GM12864 (cell line): ENCODE measurements at places on chromosomes 1 and 21.

- DNase-seq, result no peak
Observed at GRCh38 chr1:163826500-163826899, 504.7 kb downstream of the NUF2 start.

GRCh38 chr21:16496609-16497008 is 766.8 kb downstream of the USP25 start:
- DNase-seq, result no peak

GRCh38 chr1:121418369-121419049 is 233.7 kb downstream of the SRGAP2C start:
- no peak for DNase-seq

DNA sequence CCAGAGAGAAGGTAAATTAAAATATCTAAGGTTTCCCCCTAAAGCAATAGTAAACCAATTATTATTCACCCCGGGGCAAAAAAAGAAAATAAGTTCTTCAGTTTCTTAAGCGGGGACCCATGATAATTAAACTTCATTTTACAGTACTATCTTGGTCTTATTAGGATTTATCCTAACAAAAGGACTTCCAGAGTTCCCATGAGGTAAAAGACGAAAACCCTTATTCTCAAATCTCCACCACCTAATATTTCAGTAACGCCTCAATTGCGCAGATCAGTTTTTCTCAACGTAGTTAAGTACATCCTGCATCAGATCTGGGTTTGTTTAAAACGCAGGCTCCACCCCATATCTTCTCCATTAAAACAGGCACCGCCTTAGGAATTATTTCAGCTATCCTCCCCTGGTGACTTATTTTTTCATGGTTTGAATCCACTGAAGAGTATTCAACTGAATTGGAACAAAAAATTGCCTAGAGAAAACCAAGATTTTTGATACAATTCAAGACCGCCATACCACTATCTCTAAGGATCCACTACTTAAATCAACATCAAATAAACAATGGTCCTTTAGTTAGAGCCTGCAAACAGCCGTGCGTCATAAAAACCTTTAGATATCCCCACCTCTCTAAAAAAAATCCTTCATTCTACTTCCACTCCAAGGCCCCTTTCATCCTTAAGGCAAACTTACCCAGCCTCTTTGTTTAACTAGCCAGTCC is 1.7 kb downstream of the MCL1 start:
- no peak for DNase-seq

GRCh38 chr1:108715932-108716331 is 3.2 kb downstream of the FNDC7 start:
- DNase-seq, result no peak

DNA sequence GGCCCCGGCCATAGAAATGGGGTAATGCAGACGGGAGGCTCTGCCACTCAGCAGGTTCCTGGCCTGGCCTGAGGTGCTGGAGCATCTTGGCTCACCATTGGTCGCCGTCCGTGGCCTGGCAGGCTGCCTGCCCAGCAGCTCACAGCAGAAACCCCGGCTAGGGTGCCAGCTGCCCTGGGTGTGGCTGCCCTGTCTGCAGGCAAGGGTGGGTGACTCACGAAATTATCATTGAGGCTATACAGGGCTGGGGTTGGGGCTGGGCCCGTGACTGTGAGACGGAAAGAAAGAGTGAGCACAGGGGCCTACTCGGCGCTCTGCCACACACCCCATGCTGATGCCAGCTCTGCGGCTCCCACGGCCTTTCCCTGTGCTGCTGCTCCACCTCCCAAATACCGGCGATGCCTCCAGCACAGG is 8.0 kb upstream of the PKP1 start:
- no peak for DNase-seq

DNA sequence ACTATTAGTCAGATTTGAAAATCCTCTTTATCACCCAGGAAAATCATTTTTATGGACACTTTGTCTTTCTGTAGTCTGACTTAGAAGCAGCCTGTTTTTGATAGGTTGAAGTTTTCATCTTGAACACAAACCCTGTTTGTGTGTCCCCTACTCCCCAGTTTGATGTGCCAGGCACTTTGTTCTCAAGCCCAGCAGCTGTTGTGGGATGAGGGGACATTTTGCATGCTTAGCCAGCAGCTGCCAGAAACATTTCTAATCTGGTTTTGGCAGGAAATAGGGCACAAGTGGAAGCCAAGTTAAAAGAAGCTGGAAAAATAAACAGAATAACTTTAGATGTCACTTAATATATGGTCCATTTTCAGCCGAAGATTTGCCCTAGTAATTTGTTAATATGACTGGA is 29.9 kb downstream of the ACTN2 start:
- no peak for DNase-seq

DNA sequence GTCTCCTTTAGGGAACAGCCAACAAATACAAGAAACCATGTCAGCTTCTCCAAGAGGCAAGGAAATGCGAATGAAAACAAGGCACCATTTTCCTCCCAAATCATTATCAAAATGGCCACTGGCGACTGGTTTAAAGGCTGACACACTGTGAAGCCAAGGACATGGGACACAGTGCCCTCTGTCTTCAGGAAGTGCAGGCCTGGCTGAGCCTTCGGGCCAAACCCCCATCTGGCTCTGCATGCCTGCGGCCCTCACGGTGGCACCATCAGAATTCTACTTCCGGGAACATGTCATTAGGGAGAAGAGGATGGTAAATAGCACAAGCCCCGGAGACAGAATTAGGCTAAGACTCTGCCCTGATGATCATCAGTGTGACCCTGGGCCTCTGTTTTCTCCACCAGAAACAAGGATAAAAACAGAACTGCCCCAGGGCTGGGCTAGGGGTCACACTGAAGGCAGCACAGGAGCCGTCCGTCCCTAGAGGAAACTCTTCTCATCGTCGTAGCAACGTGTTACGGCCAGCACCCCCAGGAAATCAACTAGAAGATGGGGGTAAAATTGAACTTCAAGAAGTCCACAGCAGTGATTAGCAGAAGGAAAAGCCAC is 103.5 kb downstream of the NPHP4 start:
- no peak for DNase-seq

- DNase-seq, result no peak
Observed at GRCh38 chr1:67677408-67677807, 7.6 kb upstream of the GADD45A start.

GRCh38 chr1:147076442-147076841 is 95.8 kb downstream of the PRKAB2 start:
- DNase-seq, result no peak

- no peak for DNase-seq
Observed at GRCh38 chr1:106925750-106926149, 130.7 kb upstream of the PRMT6 start.

- DNase-seq, result no peak
Observed at GRCh38 chr1:174998569-174999215, 1.1 kb upstream of the CACYBP start.

DNA sequence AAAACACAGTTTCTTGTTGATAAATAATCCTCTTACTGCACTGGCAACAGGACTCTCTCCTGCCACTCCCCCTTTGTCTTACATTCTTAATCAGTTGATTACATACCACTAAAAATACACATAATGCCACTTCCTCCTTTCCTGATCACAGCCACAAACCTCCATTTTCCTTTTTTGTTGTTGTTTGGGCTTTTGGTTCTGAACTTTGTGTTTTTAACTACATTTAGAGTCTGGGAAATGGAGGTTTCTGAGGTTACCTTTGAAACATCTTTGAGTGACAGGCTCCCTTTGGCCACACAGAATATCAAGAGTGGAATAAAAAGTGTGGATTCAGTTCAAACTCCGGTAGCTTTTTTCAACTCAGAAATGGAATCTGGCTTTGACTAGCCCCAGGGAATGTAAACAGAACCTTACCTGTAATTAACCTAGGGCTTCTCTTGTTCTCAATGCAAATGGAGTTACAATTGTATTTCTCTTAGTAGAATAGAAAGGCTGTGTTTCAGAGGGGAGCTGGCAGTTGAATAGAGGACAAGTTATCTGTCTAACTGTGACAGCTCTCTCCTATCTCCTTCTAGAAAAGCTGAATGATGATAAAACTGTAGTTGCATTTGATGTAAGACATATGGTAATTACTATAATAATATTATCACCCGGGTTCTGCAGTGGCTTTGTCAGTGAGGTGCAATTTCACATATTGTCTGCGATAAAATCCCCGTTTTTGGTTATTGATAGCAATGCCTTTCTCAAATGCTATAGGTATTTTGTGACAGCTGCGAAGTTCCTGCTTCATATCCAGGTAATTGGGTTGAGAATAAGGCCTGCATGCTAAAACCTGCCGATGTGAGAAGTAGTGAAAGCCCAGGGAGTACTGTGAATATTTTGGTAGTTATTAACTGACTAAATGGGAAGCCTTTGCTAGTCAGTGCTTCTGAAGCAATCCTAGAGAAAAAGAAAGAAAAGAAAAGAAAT is 66.9 kb downstream of the ST6GALNAC5 start:
- no peak for DNase-seq

DNA sequence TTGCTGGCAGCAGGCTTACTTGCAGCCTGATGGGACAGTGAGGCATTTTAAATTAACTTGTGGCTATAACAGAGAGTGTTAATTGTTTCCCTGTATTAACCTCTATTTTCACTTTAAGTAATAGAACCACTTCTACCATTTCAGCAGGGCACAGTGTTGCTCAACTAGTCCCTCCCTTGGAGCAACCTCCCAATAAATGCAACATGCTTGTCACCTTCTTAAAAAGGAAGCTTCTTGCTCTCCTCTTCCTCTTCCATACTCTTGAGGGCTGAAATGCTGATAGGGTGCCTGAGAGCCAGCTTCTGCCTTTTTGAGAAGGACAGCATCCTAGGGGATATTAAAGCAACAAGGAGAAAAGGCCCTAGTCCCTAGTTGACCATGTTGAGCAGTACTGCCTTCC is 52.1 kb downstream of the C4BPA start:
- no peak for DNase-seq

GRCh38 chr21:31201548-31201947 is 142.5 kb downstream of the TIAM1 start:
- DNase-seq, result no peak

- DNase-seq, result no peak
Observed at GRCh38 chr1:51070640-51071039, 31.4 kb upstream of the C1orf185 start.

GRCh38 chr1:3674100-3675094 is 22.1 kb downstream of the TP73 start:
- DNase-seq, result no peak

GRCh38 chr1:54965624-54966340 is 14.6 kb upstream of the TMEM61 start:
- peak; percentile 62 for DNase-seq

- no peak for DNase-seq
Observed at GRCh38 chr1:48548985-48549384, 77.0 kb upstream of the SPATA6 start.

DNA sequence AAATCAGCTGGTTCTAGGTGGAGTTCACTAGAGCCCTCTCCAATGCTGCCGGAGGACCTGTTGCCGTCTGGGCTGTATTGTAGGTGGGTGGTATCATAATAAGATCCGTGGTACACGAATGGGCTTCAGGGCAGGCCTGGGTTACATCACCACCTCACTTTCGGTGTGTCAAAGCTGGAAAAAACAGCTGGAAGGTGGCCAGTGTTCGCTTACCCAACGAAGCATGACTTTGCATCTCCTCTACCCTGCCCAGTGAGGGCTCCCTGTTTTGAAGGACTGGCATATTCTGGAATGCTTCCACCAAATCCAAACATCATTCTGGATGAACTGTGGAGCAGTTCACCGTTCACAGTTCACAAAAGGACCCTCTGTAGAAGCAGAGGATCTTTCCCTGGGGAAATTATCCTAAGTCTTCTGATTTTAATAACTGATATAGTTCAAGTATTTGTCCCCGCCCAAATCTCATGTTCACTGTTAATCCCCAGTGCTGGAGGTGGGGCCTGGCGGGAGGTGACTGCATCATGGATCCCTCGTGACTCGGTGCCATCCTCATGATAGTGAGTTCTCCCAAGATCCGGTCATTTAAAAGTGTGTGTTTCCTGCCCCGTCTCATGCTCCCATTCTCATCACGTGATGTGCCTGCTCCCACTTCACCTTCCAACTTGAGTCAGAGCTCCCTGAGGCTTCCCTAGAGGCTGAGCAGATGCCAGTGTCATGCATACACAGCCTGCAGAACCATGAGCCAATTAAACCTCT is 429.0 kb downstream of the KIF26B start:
- no peak for DNase-seq

DNA sequence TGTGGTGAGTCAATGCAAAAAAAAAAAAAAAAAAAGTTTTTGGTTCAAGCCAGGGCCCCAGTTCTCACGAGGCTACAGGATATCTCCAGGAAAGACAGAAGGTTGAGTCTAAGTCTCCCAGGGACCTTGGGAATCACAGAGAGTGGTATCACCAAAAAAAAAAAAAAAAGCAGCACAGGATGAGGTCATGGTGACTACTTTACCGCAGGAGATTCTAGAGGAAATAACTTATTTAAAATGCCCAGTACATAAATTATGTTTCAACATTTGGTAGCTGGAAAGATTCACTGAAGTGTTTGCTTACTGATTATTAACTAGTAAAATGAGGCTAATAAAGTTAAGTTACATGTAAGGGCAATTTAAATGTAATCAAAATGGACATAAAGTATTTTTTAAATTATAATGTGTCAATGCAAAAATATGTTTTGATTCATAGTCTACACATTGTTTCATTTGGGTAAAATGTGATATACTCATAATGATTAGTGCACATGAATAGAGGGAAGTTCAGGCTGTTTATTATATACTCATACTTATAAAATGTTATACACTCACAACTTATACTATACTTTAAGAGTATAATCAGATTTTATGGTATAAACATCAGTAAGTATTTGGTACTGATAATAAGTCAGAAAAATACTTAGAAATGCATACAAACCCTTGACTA is 84.1 kb downstream of the PLPPR5 start:
- DNase-seq, result no peak

GRCh38 chr21:33402001-33402979 is 923 bp upstream of the IFNGR2 start:
- DNase-seq, result no peak

DNA sequence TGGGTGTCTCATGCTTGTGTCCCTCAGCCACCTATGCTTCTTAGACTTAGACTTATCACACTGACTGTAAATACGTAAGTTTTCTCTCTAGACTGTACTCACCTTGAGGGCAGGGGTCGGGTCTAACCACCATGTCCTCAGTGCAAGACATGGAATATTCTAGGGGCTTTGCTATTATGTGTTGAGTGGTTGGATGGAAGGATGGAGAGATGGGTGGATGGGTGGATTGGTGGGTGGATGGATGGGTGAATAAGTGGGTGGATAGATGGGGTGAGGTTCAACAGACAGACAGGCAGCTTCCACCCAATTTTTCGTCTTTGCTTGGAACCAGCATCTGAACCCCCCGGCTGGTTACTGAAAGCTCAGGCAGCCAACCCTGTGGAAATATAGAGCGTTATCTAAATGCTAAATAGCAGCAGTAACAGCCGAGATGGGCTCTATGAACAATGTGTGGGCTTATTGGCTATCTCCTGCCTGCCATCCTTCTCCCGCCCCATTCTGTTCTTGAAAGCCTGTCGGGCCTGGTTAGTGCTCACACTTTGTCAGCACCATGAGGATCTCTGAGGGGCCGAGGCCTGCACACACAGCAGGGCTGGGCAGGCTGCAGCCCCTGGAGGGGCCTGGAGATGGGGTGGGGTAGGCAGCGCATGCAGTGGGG is 130.7 kb downstream of the ACTL8 start:
- DNase-seq, result no peak

GRCh38 chr21:32380940-32381339 is 11.9 kb downstream of the URB1 start:
- no peak for DNase-seq
